ENCODE measurements at places on chromosomes 11 and 22. TPM values are rescaled to one million over a fixed set of nuclear protein-coding genes. Genes with fewer than 3 reads are reported as not detected.

Gene XRRA1
- 22.5 TPM for total RNA-seq

Gene KCNQ1
- total RNA-seq: 0.44 TPM

Gene VPREB1
- total RNA-seq: not detected

Gene SLC22A8
- total RNA-seq: not detected

Gene METTL15
- 15.9 TPM for total RNA-seq

Gene UPB1
- not detected for total RNA-seq

Gene SYT13
- total RNA-seq: 0.09 TPM

All from K562 (cell line).